Sciatic nerve (tissue), 2 donors: ENCODE measurements at places on chromosomes 4 and X. TPM values are rescaled to one million over a fixed set of nuclear protein-coding genes. Genes with fewer than 3 reads are reported as not detected.

The OCRL gene
- total RNA-seq: 21.4 TPM

DNA sequence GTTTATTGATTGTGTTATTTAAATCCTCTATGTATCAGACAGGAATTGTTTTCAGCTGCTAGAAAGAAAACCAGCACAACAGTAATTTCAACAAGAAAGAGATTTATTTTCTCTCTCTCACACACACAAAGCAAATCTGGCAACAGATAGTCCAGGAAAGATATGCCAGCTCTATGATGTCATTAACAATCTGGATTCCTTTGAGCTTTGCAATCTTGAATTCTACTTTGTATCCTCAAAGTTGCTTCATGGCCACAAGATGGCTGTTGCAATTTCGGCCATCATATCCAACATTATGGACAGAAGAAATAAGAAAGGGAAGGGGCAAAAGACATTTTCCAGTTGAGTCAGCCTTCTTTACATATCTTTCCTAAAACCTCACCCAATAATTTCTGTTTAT lies 19.8 kb upstream of the FMR1 start:
- DNase-seq: no peak

The ZNF711 gene
- 3.6 TPM for total RNA-seq

GRCh38 chr4:79823148-79823763 lies 249.8 kb downstream of the ANTXR2 start:
- no peak for DNase-seq

GRCh38 chr4:74878323-74878722 lies 54.6 kb upstream of the PARM1 start:
- no peak for DNase-seq

The PALLD gene
- total RNA-seq: 104 TPM

DNA sequence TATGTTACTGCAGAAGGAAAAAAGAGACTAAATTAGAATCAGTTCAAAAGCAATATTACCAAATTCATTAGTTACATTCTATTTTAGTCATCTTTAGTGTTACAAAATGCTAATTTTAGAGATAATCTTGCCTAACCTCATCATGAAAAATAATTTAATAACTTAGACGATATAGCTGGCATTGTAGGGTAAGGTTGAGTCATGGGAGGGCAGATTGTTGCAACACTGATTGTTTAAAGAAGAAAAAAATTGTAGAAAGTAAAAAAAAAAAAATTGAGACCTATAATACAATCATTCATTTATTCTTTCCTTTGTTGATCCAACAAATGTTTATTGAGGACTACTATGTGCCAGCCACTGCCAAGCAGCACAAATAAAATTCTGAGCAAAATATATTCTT lies 330.9 kb downstream of the GBA3 start:
- no peak for DNase-seq

- DNase-seq: no peak
These were observed 191.2 kb upstream of the INTU start for GRCh38 chr4:127441571-127441970.

The AFP gene
- not detected for total RNA-seq

DNA sequence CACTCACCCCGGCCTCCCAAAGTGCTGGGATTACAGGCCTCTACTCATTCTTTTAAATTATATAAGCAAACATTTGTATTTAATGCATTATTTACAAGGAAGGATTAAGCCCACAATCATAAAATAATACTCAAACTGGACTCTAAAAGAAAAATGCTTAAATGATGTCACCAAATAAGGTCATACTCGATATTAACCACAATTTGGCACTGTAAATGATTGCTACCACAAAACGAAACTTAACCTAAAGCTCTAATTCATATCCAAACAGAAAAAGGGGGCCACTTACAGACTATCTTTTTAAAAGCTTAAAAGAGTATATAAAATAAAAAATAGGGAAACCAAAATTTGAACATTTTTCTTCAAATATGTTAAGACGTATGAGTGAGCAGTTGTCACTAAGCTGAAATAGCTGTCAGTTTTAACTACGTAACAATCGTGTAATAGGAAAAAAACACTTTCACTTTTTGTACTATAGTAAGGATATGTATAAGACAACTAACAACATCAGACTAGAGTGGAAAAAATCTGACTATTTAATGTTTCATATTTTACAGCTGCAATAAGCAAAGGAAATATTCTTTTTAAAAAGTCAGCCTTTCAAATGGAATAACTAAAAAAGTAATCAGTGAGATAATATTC lies 108.2 kb upstream of the GPR34 start:
- no peak for DNase-seq

- no peak for DNase-seq
These were observed 418.4 kb downstream of the GASK1B start for GRCh38 chr4:157754410-157754809.

DNA sequence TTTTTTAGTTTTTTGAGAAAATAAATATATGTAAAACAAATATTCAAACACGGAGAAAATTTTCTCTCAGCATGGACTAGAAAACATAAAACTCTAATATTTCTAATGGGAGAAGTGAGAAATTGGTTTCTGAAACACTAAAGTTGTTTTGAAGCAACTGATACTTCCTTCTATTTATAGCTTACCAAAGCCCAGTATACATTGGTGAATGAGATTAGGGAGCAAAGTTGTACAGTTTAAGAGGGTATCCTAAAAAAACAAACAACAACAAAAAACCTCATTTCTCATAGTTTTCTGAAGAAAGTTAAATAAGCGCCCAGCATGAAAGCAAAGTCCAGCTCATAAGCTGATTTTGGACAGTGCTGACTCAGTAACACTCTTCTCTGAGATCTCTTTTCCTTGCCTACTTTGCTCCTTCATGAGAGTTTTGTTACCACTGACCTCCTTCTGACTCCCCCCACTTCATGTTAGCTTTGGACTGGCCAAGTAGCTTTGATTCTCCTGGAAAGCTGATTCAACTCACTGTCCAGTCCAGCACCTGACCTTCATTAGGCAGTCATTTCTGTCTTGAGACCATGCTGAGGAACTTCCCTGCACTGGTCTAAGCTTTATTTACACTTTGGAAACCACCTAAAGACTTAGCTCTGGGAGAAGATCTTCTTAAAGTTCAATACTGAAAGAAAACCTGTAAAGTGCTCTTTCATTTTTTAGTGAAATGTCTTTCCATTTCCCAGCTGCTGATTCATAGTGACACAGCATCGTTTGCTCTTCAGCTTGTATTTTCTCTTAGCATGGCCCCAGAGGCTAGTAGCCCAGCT lies 21.8 kb upstream of the P2RY10 start:
- DNase-seq: no peak

- no peak for DNase-seq
These were observed 2.7 kb upstream of the TMPRSS11F start for GRCh38 chr4:68132342-68132741.

The SOWAHB gene
- not detected for total RNA-seq

DNA sequence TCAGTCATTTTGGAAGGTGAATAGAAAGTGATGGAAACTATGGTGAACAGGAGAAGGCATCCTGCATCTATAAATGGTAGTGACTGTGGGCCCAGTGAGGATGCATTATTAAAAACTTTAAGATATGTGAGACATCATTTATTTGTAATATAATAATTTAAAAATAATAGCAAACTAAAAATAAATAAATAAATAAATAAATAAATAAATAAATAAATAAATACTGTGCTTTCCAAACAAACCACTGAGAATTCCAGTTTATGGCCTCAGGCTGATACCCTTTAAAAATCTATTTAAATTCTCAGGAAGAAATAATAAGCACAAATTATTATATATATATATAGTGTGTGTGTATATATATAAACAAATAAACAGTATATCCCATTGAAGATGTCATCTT lies 248.0 kb upstream of the DCAF8L1 start:
- DNase-seq: no peak

DNA sequence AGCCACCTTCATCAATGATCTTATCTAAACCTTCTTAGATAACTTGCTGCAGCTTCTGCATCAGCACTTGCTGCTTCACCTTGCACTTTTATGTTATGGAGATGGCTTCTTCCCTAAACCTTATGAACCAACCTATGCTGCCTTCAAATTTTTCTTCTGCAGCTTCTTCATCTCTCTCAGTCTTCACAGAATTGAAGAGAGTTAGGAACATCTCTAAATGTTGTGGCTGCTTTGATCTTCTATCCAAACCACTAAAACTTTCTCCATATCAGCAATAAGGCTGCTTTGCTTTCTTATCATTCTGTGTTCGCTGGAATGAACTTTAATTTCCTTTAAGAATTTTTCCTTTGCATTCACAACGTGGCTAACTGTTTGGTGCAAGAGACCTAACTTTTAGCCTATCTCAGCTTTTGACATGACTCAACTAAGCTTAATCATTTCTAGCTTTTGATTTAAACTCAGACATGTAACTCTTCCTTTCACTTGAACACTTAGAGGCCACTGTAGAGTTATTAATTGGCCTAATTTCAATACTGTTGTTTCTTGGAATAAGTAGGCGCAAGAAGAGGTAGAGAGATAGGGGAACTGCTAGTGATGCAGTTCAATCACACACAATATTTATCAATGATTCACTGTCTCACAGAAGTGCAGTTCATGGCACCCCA lies 36.1 kb upstream of the CORIN start:
- DNase-seq: no peak

- DNase-seq: no peak
These were observed 310.4 kb downstream of the SPRY1 start for GRCh38 chr4:123706973-123707372.

The SPIN4 gene
- total RNA-seq: 5.8 TPM

DNA sequence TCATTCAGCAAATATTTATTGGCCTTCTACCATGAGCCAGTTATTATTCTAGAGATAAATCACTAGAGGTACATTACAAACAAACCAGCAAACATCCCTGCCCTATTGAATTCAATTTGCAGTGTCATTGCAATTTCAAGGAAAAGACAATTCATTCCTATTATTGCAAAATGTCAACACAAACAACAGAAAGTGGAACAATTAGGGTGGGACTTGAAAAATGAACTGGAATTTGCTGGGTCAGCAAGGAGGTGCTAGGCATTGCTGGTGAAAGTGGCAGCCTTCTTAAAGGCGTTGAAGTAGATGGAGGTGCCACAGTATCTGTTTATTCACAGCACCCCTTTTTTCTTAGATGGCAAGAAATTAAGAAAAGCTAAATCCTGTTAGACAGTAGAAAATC lies 224.0 kb upstream of the BMP3 start:
- no peak for DNase-seq

The SNX12 gene
- total RNA-seq: 65.6 TPM

DNA sequence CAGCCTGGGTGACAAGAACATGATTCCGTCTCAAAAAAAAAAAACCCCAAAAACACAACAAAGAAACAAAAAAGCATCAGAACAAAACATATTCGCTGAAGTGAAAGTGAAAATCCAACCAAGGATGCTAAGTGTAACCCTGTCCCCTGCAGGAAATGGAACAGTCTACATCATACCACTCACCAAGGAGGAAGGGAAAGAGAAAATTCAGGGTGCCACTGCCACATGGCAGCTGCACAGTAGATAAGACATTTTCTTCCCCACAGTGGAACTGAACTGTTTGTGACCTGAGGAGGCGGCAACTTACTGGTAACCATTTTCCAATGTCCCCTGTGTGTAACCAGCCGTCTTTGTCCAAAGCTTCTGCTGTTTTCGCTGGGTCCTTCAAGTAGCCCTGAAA lies 28.2 kb upstream of the CENPU start:
- no peak for DNase-seq

- DNase-seq: no peak
These were observed at the start of gene EMCN for GRCh38 chr4:100517864-100518341. EMCN (minus strand) TSS chr4:100518022; CDS start chr4:100517914, 108 bp downstream.

GRCh38 chr4:80216100-80216761 lies 18.9 kb downstream of the PRDM8 start:
- DNase-seq: no peak

DNA sequence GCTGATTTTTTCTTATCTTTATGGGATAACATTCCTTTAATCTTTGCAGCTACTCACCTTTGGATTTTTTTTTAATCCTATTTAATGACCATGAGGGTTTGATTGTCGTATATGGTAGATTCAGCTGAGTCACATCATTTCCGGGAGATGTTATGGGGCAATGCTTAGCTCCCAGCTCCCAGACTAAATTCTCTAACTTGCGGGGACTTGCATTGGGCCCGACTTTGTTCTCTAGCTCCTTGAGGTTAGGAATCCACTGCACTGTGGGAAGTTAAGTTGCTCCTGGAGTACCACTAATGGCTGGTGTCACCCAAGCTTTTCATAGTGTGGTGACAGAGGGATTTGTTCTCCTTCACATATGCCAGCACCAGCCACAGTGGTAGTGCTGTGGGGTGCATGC lies 287.4 kb downstream of the TECRL start:
- no peak for DNase-seq

DNA sequence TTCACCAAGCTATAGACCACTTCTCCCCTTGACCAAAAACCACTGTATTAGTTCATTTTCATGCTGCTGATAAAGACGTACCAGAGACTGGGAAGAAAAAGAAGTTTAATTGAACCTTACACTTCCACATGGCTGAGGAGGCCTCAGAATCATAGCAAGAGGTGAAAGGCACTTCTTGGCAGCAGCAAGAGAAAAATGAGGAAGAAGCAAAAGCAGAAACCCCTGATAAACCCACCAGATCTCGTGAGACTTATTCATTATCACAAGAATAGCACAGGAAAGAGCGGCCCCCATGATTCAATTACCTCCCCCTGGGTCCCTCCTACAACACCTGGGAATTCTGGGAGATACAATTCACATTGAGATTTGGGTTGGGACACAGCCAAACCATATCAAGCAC lies 97.8 kb downstream of the DOCK11 start:
- DNase-seq: no peak

DNA sequence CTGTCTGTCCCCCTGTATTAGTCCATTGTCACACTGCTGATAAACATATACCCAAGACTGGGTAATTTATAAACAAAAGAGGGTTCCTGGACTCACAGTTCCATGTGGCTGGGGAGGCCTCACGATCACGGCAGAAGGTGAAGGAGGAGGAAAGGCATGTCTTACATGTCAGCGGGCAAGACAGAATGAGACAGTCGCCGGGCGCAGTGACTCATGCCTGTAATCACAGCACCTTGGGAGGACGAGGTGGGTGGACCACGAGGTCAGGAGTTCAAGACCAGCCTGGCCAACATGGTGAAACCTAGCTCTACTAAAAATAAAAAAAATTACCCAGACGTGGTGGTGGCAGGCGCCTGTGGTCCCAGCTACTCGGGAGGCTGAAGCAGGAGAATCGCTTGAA lies 24.7 kb downstream of the IL3RA start:
- DNase-seq: no peak

- DNase-seq: no peak
These were observed 250.0 kb downstream of the CFAP299 start for GRCh38 chr4:80585542-80585941.

- no peak for DNase-seq
These were observed 7.4 kb downstream of the PCDH18 start for GRCh38 chr4:137524725-137525369.

DNA sequence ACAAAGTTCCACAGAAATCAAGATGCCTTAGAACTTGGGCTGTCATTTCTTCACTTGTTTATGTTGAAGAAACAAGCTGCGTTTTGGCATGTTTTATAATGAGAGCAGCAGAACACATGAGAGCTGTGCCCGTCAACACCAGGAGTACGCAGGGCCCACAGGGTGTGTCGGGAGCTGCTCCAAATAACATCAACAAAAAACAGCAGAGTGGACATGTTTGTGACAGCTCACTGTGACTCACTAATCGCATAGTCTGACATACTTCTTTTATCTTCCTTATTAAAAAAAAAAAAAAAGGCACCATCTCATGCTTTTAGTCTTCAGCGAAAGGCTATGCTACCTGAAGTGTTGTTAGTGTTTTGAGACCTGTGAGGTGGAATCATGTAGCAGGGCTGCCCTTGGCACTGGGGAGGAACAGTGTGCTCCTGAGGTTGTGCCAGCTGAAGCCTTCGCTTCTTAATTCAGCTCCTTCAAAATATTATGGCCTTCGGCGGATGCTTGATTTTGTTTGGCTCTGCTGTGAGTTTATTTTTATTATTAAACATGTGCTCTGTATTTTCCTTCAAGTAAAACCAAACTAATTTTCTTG lies 32.8 kb downstream of the FHDC1 start:
- no peak for DNase-seq
